Activated CD4-positive, alpha-beta T cell treated with anti-CD3 and anti-CD28 coated beads for 48 hours (primary cell): ENCODE measurements at places on chromosomes 4 and X.

GRCh38 chrX:150899191-150899757, 806 bp upstream of the CD99L2 start:
- peak; percentile 18 for DNase-seq

DNA sequence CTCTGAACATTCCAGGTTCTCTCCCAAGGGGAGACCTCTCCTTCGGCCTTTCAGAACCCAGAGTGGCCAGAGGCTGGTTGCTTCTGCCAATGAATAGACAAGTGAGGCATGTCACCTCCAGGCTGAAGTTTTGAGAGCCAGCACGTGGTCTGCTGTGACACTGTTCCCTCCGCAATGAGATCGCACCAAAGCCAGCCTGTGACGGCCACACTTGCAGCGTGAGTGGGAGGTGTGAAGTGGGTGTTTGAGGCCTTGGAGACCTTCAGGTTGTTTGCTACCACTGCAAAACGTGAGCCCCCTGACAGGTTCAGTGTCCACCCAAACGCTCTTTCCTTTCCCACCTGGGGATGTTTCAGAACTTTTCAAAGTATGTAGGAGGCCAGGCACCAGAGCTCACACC, 81.0 kb downstream of the WFS1 start:
- DNase-seq = no peak

DNA sequence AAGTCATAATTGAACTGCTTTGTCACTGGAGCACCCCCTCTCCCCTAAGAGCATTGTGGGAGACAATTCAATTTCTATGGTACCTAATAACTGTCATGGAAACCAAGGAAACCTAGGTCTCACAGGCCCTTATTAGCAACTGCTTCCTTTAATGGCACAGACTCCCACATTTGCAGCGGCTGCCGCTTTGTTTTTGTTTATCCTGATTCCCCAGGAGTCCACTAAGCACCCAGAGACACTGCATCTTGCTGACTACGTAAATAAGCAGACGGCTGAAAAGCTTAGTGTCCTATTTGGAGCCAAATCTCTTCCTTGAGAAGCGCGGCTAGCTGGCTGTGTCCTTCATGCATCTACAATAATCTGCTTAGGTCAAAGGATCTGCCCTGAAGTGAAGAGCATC, 494.4 kb downstream of the TMA16 start:
- no peak for DNase-seq

- DNase-seq = no peak
Observed at GRCh38 chrX:136825771-136826170, 45.0 kb upstream of the ARHGEF6 start.

GRCh38 chrX:41822892-41823291, 98.9 kb downstream of the GPR82 start:
- no peak for DNase-seq

- DNase-seq = no peak
Observed at GRCh38 chr4:5700459-5700858, 7.9 kb downstream of the EVC2 start.

GRCh38 chr4:80079255-80079923, 6.4 kb upstream of the ANTXR2 start:
- DNase-seq = no peak

DNA sequence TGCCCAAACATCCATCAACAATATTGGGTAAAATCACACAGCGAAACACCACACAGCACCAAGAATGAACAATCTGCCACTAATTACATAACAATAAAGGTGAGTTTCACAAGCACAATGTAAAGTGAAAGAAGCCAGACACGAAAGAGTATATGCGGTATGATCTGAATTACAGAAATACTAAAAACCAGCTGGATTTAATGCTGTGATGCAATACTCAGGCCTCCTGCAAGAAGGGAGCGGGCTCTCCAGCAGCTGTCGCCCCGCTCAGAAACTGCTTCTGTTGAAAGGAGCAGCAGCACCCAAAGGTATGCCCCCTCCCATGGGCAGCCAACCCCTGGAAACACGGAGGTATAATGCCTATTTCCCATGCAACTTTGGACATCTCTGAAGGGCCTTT, 77.0 kb downstream of the PAPSS1 start:
- DNase-seq = no peak

- no peak for DNase-seq
Observed at GRCh38 chr4:34422472-34423175, 1821.7 kb downstream of the ARAP2 start.

DNA sequence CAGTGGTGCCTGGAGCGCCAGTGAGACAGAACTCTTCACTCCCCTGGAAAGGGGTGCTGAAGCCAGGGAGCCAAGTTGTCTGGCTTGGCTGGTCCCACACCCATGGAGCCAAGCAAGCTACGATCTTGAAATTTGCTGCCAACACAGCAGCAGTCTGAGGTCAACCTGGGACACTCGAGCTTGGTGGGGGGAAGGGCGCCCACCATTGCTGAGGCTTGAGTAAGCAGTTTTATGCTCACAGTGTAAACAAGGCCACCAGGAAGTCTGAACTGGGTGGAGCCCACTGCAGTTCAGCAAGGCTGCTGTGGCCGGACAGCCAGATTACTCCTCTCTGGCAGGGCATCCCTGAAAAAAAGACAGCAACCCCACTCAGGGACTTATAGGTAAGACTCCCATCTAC, 149.5 kb downstream of the EDA2R start:
- no peak for DNase-seq

GRCh38 chr4:41305476-41305875, 48.7 kb downstream of the UCHL1 start:
- DNase-seq = no peak

- DNase-seq = no peak
Observed at GRCh38 chr4:34649716-34650115, 1594.6 kb downstream of the ARAP2 start.
